ENCODE measurements at places on chromosomes 3 and 15.
A peak's percentile ranks its signal among the peaks of the same experiment; 100 is the strongest.

DNA sequence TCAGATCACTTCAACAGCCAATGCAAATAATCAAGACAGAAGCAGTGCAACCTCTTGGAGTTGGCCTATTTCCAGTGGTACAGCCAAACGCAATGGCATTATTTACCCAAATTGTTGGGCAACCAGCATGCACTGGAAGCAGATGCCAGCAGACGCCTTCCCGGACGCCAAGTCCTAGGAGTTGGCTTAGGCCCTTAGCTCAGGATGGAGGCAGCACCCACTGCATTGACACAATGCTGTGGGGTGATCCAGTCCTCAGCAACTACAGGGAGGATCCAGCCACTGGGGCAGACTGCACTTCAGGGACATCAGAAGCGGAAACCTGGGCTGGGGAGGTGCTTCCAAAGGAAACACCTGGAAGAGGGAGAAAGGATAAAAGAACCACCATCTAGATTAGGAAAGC is 290.4 kb downstream of the FAM43A start:
- DNase-seq: no peak

- peak; percentile 42 for DNase-seq
Observed at GRCh38 chr15:48177383-48177765, 721 bp downstream of the MYEF2 start.

GRCh38 chr15:67061811-67062368 is 3.5 kb upstream of the SMAD3 start:
- no peak for DNase-seq

- DNase-seq: no peak
Observed at GRCh38 chr3:101842245-101842934, 6.9 kb upstream of the NFKBIZ start.

- DNase-seq: no peak
Observed at GRCh38 chr3:136209921-136210320, 13.8 kb upstream of the MSL2 start.

DNA sequence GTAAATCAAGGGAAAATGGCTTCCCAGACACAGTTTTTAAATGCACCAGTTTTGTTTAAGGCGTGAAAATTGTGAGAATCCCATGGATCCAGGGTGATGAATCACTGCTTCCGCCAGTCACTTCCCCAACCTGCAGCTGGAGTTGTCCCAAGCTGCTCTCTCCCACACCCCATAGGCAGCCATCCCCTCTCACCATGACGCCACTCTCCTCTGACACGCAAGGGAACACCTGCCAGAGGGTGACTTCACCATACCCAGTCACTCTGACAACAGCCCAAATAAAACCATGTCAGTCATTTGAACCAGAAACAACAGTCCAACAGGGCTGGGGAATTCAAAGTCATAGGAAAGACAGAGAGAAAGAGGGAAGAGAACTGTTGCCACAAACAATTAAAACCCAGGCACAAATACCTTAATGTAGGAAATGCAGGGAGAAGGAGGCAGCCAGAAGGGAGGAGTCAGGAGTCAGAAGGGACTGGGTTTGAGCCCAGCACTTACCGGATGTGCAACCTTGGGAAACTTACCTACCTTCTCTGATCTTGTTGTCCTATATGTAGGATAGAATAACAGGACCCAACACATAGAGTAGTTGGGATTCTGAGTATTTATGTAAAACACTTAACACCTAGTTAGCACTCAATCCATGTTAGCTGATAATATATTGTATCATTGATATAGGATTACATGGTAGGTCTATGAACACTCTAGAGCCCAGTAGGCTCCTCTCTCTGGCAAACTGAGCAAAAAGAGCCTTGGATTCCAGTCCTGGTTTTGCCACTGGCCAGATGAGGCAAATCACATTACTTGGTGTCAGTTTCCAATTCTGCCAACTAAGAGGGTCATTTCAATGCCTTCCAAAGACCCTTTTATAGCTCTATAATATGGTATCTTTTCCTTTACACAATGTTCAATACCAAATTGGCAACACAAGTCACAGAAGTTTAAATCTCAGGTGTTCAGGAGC is 326.3 kb upstream of the ICE2 start:
- no peak for DNase-seq

DNA sequence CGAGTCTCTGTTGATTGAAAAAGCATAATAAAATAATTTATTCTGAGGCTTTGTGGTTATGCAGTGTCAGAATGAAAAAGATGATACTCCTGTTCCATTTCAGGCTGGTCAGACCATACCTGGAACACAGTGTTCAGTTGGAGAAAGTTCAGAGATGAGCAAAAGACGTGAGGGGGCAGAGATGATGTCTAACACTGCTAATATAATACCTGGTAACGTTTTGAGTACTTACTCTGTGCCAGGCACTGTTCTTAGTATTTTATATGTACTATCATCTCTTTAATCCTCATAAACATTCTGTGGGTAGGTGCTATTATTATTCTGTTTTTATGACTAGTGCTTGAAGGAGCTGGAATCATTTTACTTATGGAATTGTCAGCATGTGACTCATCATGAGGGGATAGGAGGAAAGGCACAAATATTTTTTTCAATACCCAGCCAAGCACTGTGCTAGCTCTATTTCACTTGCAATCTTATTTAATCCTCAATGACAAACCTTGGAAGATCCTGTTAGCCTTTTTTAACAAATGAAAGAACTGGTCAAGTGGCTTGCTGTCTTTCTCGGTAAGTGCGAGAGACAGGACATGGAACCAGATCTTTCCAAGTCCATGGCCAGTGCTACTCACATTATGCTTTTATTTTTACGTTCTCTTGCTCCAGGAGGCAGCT is 31.8 kb downstream of the IQGAP1 start:
- DNase-seq: no peak
